Stimulated activated naive CD4-positive, alpha-beta T cell treated with Interleukin-2 at 50 U/mL for 16 hours (primary cell): ENCODE measurements at places on chromosomes 5 and 9.
A peak's percentile ranks its signal among the peaks of the same experiment; 100 is the strongest.

DNA sequence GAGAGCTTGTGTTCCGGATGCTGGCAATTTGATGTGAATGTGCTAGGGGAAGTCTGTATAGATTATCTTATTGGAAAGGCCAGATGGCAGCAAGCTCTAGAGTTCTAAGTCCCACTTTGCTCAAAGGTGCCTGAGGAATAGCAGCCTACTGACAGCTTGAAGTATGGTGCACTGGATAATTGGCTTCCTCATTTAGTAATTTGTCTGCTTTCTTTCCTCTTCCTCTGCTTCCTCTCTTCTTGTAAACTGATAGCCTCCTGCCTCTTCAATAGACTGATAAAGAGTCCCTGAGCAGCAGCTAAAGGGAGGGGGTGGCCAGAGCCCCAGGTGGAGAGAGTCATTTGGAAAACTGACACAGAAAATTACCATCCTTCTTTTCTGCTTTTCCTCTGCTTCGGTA is 177.3 kb downstream of the FGF1 start:
- no peak for DNase-seq

DNA sequence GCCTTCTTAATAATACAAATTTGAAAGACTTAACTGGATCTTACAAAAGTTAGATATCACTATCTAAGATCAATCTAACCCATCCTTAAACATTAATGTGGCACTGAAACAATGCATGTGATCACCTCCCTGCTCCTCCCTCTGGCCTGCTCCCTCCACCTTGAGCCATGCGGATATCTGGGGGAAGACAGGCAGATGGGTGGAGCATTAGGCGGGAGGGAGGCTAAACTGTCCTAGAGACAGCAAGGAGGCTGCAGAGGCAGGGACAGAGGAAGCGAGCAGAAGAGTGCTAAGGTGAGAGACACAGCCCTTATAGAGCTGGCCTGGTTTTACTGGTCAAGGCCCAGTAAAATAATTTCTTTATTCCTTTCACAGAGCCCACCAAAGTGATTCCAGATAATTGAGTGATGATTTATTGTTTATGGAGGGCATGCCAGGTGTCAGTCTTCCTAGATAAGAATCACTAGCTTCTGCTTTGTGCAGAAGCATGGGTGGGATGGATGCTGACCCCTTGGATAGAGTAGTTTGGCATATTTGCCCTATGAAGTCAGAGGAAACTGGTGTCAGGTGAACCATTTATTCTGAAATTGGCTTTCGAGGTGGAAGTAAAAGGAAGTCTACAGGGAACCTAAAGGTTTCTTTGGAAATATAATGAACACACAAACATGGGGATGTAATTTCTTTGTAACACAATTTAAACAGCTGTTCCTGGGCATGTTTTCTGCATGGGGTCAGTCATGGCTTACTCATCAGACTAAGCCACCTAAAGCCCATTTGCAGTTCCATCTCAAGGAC is 188.3 kb downstream of the GNAQ start:
- DNase-seq = no peak

DNA sequence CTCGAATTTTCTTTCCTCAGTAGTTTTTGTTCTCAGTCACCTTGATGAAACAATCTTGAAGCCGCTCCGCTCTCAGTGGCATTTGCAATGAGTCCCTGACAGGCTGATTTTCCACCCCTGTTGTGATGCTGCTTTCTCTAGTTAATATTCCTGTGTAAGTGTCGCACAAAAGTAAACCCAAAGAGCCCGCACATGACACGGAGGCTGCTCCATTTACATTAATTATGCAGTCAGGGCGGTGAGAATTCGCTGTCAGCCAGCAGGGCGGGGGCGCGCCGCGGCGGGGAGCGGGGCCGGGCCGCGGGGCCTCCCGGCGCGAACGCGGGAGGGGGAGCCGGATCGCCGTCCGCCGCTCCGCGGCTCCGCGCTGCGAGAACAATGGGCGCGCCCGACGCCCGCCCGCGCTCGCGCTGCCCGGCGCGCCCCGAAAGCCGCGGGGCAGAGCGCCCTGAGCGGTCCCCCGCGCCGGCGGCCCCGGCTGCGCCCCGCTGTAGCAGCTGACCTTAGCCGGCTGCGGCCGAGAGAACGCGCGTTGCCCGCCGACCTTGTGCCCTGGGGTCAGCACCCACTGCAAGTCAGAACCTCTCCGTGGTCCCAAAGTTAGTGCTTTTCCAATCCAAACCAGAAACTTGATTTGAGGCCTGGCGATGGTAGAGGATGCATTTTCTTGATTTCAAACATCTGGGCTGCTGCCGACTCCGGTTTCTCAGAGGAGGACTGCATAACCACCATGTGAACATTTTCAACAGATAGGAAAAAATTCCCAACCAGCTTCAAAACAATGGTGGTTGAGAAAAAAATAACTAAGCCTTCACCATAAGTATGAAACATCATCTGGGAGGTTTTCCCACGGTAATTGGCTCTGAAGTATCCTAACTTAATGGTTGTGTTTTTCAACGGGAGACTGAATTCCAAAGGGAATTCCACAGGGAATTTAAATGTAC is 142.6 kb downstream of the PBX3 start:
- DNase-seq = peak; percentile 3

DNA sequence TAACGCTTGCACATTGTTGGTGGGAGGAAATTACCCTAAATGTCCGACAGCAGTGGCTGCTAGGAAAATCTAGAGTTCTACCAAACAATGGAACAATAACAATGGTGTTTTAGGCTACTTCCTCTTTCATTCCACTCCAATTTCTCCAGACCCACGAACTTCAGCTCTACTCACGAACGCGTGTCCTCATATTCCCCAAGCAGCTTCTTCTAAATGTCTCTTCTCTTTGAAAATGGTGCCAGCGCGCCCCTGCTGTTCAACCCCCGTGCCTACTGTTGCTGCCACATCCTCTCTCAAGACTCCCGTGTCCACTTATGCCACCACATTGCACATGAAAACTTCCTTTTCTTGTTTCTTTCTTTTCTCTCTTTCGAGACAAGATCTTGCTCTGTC is 25.6 kb downstream of the OR2V2 start:
- no peak for DNase-seq

- no peak for DNase-seq
Measured at GRCh38 chr9:79858508-79858907, 286.7 kb downstream of the TLE4 start.

DNA sequence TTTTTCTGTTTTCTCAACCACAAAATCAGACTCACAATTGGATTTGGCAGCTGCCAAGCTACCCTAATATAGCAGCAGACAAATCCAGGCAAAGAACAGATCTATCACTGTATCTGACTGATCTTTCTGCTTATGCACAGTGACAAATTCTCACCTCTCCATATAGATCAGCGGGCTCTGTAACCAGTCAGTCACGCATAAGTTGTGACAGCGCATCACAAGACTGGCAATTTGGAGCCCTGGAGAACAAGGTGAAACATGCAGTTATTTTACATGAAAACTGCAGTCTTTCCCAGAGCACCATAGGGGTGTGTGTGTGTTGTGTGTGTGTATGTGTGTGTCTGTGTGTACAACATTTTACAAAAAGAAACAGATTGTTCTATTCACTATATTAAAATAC is 37.7 kb downstream of the RORB start:
- DNase-seq = no peak

GRCh38 chr9:134474055-134474370 is 147.8 kb downstream of the RXRA start:
- no peak for DNase-seq

GRCh38 chr5:34717426-34718327 is 61.5 kb downstream of the RAI14 start:
- DNase-seq = no peak

GRCh38 chr9:3931996-3932906 is 367.6 kb downstream of the GLIS3 start:
- no peak for DNase-seq

GRCh38 chr9:127707766-127708165 is 978 bp downstream of the CFAP157 start:
- peak; percentile 22 for DNase-seq

- no peak for DNase-seq
Measured at GRCh38 chr5:89546657-89547056, 663.7 kb upstream of the MEF2C start.

DNA sequence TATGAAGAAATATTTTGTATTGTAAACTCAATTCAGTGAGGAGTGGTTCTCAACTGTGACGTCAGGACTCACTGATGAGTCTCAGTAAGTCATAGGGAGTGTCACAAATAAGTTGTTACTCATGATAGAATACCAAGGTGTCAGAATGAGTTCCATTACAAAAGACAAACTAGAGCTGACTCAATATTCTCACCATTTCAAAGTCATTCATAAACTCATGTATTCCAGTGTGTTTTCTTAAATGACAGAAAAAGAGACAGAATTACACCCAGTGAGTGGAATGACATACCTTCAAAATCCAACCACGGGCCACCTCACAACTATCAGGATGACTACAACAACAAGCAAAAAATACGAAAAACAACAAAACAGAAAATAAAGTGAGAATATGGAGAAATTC is 321.5 kb downstream of the ENC1 start:
- DNase-seq = peak; percentile 1

DNA sequence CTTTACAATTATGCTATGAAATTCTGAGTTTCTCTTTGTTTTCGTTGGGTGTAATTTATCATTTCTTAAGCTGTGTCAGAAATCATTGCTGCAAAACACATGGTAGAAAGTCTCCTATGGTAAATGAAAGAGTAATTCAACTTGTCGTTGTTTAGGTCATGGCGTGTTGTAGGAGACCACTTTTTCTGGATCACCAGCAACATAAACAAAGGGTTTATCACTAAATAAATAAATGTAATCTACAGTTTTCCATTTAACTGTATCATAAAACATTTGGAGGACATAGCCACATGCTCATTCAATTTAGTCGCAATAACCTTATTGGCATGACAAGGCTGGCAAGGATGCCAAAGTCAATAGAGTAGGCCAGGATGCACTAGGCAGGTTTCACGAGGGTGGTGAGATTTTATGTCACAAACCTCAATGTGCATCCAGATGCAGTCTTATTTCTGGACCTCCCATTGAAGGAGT is 154.4 kb upstream of the ERCC6L2 start:
- DNase-seq = no peak

DNA sequence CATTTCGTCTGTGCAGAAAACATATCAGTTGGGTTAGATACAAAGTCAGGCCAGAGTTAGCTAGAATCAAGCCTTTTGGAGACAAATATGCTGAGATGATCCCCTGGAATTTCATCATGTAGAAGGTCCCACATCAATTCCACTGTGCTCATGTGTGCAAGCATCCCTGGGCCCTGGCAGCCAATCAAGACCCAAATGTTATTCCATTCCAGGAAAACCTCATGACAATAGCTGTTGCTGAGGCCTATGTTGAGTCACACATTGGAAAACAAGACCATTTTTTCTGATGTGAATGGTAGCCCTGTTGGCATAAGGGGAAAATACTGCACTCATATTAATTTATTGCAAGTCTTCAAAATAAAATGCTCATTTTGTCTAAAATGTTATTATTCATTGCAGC is 11.5 kb downstream of the SPOCK1 start:
- no peak for DNase-seq

DNA sequence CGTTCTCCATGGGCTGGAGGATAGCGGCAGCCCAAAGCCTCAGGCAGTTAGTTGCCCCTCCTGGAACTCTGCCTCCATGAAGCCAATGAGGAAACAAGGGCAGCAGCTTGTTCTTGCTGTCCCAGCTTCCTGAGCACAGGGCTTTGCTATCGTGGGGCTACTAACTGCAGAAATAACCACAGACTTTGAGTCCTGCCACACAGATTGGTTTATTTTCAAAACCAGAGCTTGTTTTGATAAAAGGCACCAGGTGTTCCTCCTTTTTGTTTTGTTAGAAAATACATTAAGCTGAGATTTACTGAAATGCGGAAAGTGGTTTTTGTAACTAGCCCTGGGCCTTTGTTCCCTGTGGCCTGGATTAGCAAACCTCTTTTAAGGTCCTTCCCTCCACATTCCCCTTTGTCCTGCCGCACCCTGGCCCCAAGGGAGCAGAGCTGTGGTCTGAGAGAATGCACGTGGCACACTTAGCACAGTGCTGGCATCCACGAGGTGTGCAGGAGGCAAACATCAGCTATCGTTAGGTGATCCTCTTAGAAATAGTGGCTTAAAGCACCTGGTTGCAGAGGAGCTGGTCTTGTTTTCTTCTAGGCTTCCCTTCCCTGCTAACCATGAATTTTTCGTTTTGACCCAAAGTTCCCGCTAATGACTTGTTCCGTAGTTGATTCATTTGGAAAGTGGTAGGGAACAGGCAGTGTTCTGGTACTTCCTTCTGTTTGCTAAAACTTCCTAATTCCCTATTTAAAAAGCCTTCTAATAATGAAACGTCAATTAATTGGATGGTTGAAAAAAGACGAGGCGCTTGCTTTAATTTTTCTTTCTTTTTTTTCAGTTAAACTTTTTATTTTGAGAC is 21.5 kb downstream of the MVB12B start:
- DNase-seq = no peak

GRCh38 chr9:25241421-25241820 is 436.8 kb downstream of the TUSC1 start:
- DNase-seq = no peak

GRCh38 chr5:157020511-157021222 is 38.2 kb downstream of the HAVCR1 start:
- DNase-seq = no peak

DNA sequence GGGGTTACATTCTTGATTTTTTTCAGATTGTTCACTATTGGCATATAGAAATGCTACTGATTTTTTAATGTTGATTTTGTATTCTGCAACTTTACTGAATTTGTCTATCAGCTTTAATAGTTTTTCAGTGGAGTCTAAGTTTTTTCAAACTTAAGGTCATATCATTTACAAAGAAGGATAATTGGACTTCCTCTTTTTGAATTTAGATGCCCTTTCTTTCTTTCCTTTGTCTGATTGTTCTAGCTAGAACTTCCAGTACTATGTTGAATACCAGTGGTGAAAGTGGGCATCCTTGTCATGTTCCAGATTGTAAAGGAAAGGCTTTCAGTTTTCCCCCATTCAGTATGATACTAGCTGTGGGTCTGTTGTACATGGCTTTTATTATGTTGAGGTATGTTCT is 49.3 kb downstream of the SREK1 start:
- DNase-seq = no peak

- DNase-seq = no peak
Measured at GRCh38 chr5:21237461-21237860, 1249.5 kb upstream of the CDH18 start.

DNA sequence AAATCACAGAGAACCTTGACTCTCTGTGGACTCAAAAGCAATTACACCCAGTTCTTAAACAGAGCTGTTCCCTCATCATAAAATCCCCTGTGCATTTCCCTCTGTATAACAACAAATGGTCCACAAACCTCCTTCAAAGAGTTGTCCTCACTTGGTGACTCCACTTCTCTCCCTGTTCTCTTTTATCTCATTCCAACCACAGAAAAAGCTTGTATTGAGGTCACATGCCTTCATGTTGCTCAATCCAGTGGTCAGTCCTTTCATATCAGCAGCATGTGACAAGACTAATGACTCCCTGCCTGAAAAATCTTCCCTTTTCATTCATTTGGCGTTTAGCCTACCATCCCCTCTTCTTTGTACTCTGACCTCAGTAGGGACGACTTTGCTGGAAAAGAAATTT is 158.0 kb downstream of the DEPDC1B start:
- no peak for DNase-seq

GRCh38 chr5:80852331-80853245 is 107.6 kb upstream of the RASGRF2 start:
- no peak for DNase-seq

GRCh38 chr5:14413331-14413750 is 168.3 kb upstream of the OTULINL start:
- DNase-seq = peak; percentile 29
